Hypothalamus (tissue), 51 donors: ENCODE measurements at places on chromosomes 6 and 20.

DNA sequence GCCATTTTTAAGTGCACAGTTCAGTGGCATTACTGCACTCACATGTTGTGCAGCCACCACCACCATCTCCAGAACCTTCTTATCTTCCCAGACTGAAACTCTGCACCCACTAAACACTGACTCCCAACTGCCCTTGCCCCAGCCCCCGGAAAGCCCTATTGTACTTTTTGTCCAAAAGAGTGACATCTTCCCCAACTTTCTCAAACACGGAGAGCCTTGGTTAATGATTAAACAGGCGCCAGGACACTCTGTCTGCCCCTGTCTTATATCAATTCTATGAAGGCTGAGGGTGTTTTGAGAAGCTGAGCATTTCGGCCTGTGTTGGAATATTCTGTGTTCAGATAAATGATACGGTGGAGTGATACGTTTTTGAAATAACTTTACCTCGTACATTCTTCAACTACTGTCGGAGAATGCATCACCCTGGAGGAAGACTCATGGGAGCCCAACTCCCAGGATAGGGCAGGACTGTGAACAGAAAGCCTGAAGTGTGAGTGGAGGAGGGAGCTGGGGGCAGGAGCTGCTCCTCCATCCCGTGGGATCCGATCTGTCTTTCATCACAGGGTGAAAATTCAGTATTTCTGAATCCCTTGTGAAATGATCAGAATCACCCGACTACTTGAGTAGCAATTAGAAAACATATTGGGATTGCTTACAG lies 68.7 kb upstream of the FOXC1 start:
- DNase-seq = no peak

DNA sequence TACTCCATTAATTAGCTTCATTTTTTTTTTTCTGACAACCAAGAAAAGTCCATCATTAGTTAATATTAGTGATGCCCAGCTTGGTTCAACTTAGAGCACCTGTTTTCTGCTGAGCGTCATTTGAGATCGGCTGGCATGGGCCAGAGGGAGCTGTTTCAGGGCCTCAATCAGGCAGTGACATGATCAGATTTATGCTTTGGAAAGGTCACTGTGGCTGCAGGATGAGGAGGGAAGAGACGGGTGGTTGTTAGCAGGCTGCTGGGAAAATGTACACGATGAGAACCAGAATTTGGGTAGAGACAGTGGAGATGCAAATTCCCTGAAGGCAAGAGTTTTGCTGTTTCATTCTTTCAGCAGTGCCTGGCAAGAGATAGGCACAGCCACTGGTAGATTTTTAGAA lies 4.4 kb upstream of the STX16 start:
- DNase-seq = no peak

GRCh38 chr6:42537536-42537935 lies 26.3 kb upstream of the UBR2 start:
- DNase-seq = no peak

DNA sequence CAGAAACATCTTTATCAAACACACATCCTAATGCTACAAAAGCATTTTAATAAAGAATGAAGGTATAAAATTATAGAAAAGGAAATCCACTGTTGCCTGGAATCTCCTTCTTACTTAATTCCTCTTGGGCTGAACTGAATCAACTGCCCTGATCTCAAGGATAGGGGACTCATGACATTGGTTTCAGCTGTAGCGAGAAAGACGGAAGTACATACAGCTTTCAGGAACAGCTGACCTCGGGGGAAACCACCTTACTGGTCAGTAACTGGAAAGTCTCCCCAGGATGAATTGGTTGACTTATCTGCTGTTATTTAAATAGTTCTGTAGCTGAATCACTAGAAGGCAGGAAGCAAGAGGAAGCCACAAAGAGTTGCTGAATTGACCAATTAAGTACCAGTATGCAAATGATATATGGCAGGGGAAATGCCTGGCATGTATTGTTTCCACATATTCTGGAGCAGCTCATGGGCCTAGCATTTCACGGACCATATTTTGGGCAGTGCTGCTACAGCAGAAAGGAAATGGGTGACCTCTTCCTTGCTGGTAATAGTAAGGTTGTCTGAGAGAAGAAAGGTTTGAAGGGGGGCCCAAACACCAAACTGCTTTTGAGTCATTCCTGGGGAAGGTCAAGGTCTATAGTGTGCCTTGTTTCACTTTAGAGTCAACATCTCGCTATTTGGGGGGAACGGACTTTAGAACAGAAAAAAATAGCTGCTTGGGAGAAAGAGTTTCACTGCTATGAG lies 43.7 kb upstream of the MAP7 start:
- no peak for DNase-seq

DNA sequence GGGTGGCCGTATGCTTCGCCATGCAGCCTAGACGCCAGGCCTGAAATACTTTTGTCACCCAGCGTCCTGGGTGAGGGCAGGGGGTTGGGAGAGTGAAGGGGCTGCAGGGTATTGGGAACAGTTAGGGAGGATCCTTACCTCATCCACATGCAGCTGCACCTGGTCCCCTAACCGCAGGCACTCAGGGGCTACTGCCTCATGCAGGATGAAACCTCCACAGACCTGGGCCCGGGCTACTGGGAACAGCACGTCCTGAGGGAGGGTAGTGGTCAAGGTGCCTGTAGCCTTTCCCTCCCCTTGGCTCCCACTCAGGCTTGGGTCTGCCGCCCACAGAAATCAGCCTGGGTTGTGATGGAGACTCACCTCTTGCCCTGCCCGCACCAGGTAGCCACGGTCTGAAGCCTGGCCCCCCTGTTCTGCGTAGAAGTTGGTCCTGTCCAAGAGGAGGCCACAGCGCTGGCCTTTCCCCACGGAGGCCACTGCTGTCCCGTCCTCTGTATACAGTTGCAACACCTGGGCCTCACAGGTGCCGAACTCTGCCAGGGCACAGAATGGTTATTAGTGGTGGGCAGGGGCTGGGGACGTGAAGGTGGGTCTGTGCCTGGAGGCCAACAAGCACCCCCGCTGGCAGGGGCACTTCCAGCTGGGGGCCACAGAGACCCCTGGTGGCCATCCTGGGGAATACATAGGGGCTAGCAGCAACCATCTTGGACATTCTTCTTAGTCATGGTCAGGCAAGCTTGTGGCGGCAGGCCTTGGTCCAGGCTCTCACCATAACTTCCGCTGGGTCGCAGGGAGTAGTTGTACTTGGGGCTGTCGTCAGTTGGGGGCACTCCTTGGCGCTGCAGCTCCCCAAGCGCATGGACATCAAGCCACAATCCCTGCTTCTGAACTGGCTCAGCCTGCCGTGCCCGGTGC lies 8.6 kb downstream of the AARS2 start:
- DNase-seq = no peak

DNA sequence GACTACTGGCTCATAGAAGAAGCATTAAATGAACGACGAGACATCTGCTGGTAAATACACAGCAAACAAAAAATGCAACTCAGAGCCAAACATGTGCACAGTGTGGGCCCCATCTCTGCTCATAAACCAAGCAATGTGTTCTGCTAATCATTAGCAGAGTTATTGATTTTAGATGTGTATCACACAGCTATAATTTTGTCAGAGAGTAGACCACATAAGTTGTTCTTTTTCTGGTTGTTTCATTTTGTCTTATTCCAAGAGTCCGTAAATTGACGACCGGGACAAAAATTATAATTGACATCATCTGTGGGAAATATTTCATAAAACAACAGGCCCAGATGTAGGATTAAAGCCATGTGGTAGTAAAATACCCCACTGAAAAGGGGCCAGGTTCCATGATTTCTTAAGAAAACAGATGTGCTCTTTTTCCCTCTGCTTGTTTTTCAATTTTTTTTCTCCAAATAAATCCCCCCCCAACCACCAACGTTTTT lies 423.6 kb downstream of the HAO1 start:
- DNase-seq = no peak

DNA sequence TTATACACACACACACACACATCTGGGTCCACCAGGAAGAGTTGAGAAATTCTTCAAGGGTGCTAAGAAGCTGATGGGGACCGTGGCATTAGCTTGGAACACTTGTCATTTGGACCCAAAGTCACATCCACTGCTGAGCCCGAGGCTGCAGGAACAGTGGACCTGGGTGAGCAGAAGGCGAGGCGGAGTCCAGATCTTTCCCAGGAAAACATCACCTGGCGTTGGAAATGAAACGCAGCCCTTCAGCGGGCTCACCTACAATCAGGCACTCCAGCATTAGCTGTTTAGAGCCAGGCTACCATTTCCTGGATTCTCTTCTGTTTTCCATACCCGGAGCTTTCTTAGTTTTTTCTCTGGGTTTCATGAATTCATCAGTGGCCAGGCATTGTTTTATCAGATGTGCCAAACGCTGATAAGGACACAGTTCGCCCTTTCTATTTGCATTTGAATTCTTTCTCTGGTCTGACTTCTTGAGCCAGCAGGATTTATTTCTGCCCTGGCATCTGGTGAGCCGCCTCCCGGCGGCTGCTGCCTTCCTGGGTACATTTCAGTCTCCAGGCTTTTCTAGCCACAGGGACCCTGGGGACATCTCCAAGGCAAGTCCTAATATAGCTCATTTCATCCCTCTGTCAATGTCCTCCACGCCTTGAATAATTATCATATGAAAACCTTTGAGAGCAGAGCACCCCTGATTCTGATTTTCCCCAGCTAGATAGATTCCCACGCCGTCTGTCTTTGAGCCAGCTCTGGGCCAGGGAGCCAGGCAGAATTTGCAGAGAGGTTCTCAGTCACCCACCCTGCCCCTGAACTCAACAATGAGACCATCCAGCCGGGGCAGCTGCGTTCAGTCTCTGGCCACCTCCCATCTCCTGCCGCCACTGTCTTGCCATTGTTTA lies 170.9 kb downstream of the TTLL2 start:
- peak; percentile 10 for DNase-seq

DNA sequence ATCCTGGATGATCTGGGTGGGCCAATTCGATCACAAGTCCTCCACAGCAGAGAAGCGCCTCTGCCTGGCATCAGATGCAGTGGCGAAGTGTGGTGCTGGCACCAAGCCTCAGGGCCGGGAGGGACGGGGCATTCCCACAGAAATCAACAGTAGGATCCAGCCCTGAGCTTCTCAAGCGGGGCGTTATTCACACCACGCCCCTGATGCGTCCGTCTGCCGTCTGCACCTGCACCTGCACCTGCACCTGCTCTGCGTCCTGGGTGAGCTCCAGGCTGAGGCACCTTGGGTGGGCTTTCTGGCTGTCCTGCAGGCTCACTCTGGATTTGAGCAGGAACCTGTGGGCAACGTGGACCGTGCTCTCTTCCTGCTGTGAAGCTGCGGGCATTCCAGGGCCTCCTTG lies 13.8 kb upstream of the NTSR1 start:
- no peak for DNase-seq

DNA sequence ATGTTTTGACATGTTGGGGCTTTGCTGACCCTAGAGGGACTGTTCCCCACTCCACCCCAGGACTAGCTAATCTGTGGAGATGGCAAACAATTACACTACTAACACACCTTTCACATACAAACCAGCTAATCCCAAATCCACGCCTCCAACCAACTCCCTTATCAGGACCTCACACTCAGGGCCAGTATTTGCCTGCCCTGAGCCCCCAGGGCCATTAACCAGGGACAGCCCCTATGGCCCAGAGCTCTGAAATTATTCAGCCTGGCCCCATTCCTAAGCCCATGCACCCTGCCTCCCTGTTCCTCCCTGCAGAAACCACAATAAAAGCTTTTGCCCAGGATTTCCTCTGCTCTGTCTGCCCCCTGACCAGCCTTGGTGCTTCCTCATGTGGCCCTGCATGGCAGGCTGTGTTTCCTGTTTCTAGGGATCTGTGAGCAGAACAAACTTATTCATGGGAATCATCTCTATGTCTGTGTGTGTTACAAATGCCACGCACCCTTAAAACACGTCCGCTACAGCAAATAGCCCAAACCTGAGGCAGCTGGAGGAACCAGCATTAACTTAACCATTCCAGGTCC lies 121.2 kb downstream of the PXDC1 start:
- DNase-seq = no peak

- no peak for DNase-seq
Measured at GRCh38 chr6:63558278-63558677, 14.0 kb upstream of the LOC128125822 start.

DNA sequence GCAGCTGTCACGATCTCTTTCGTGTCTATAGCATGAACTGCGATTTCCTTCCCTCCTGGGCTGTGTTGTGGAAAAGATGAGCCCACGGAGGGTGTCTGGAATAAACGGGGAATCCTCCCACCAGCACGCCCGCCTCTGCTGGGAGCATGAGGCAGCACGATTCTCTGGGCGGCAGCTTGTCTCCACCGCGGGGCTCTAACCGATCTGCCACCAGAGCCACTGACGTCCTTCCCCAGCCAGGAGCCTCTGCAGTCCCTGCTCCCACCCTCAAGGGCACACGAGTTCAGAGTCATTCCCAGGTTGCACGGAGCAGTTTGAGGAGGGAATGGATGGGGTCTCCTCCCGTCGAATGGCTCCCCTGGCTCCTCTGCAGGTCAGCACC lies 197.6 kb downstream of the DLL1 start:
- no peak for DNase-seq

- DNase-seq = no peak
Measured at GRCh38 chr20:5154543-5154925, 27.7 kb downstream of the CDS2 start.

DNA sequence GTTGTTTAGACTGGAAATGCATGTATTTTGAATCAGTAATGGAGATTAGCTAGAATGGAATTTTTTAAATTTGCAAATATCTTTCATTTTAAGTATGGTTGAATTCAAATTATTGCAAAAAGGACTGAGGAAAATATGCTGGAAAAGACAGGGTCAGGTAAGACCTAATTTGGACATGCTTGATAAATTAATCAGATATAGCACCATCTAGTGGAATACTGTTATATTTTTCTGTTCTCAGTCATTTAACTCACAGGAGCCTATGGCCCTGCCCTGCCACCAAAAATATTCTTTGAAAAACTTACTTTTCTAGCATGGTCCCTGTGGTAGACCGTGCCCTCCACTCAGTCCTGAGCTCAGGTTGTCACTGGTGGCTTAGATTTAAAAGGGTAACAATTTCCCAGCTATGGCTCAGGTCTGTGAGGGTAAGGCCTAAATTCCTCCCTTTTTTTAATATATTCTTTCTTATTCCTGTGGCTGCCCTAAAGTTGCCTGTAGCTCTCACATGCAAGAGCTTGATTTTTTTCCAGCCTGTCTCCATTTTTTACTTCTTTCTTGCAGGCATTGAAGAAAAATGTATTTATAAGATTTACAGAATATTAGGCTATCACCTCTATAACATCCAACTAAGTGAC lies 25.3 kb upstream of the KIAA1586 start:
- DNase-seq = no peak

GRCh38 chr6:13834790-13835189 lies 20.4 kb upstream of the MCUR1 start:
- no peak for DNase-seq

DNA sequence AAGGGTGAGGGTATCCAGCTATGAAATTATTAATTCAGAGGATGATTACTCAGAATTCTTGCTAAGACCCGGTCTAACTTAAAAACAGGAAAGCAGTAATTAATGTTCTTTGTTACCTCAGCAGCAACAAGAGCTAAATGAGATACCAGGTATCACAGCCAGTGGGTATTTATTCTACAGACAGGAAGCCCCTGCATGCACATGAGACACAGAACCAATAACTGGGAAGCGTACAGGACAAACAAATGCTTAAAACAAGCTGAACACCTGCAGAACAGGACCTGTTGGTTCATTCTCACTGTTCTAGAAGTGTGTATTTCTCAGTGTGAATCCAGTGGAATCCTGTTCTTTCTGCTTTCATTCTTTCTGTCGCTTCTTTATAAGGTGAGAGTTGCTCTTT lies 30.9 kb downstream of the SCML4 start:
- DNase-seq = no peak
